Cardiac septum (tissue), 1 donor: ENCODE measurements at places on chromosomes 2 and 18. TPM values are rescaled to one million over a fixed set of nuclear protein-coding genes. Genes with fewer than 3 reads are reported as not detected.

The CXCR1 gene
- 1.9 TPM for total RNA-seq

DNA sequence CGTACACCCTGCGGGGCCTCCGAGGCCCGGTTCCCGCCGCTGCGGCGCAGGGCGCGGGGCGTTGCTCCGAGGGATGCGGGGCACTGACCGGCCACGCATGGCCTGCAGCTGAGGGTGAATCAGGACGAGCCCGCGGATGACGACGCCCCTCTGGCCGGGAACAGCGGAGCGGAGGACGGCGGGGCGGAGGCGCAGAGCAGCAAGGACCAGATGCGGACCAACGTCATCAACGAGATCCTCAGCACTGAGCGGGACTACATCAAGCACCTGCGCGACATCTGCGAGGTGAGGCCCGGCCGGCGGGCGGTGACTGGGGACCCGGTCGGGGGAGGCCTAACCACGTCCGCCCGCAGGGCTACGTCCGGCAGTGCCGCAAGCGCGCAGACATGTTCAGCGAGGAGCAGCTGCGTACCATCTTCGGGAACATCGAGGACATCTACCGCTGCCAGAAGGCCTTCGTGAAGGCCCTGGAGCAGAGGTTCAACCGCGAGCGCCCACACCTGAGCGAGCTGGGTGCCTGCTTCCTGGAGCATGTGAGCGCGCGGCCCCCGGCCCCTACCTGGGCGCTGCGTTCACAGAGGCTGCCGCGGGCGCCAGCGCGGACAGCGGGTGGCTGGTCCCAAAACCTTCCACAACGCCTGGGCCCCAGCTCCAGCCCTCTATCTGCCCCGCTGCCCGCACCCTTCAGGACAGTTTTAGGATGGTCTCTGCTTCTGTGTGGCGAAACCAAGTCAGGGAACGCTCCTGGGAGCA is 53.2 kb downstream of the FAM168B start:
- no peak for DNase-seq

DNA sequence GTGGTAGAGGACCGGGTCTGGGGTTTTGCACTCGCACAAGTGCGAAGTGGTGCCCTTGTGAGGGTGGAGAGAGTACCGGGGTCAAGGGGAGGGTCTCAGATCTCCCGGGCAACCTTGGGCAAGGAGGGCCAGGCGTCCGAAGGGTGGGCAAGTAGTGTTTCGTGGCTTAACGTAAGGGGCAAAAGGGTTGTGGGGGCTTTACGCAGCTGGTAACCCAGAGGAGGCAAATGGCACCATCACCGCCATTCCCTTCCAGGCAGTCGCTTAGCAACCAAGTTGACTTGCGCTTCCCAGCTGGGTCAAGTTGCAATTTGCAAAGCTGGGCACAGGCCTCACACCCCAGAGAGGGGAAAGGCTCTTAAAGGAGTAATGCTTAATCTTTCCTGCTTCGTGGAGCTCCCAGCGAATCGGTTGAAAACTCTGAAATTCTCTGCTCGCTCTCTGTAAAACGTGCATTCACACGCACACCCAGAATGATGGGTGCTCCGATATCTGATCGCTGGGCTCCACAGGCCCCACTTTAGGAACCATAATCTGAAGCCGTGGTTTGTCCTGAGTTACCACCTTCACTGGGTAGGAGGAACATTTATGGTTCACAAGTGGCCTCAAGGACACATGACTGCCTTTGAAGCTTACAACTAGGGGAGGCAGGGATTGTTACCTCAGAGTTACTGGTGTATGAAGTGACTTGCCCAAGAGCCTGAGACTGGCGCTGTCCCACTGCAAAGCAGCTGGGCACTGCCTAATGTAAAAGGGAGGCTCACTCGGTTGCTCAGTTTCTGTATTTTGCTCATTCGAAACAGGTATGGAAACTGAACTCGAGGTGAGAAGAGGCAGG is 127.9 kb downstream of the UXS1 start:
- DNase-seq: no peak

The TTC21B gene
- total RNA-seq: 12.5 TPM

- no peak for DNase-seq
These were observed 124.2 kb upstream of the ARL4C start for GRCh38 chr2:234621120-234621519.

DNA sequence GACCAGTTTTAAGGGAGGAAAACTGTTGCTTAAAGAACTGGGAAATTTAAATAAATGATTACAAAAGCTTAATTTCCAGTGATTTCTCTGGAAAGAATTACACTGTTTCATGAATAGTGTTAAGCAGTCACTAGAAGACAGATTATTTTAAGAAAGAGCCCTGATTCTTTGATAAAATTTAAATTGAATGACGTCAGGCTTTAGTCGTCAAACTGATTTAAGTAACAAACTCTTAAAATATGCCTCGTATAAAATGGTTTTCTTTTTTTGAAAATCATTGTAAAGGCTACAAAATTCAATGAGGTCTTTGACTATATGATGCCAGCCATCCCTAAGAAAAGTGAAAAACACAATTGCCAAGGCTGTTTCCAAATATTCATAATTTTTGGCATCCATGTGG is 465.0 kb downstream of the NR4A2 start:
- no peak for DNase-seq

- no peak for DNase-seq
These were observed 40.6 kb upstream of the TMEM247 start for GRCh38 chr2:46438794-46439193.

DNA sequence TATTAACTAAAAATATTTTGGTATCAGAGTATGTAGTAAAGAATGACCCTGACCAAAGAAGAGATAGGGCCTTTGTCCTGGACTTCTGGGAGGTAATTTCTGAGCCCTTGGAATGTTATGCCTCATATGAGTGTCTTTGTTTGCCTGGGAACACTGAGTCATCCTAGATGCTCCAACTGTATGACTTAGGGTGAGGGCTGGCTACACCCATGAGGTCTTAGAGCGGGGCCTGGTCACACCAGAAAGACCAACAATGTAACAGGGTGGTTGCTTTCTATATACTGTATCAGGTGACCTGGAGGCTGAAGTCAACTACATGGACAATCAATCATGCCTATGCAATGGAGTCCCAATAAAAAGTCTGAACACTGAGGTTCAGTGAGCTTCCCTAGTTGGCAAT is 253.1 kb downstream of the MBD2 start:
- no peak for DNase-seq

The ACVR1C gene
- 0.59 TPM for total RNA-seq

DNA sequence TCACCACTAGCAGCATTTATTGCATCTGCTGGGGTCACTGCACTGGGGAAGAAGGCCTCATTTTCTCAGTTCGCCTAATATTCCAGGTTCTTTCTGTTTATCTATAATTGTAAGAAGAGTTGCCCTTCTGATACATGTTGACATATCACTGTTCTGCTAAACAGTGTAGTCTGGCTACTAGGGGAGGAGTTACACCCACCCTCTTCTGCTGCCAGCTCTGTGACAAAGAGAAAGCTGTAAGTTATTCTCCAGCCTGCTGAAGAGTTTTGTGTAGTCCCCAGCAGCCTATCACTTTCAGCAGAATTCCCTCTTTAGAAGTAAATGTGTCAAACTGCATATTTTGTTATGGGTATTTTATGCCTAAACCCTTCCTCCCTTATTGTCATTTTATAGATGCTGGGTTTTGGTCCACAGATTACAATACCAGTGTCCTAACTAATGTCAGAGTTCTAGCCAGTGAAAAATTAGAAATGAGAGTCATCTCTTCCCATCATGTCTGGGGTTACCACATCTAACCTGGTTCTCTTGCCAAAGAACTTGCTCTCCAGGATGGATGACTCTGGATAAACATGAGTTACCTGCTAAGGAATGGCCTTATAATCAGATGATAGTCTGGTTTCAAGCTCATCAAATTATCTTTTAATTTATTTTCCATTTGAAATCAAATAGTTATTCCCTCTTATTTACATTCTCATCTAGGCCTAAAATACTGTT is 5.6 kb upstream of the MBOAT2 start:
- DNase-seq: no peak

GRCh38 chr18:59733421-59733820 is 36.2 kb upstream of the CCBE1 start:
- DNase-seq: no peak

DNA sequence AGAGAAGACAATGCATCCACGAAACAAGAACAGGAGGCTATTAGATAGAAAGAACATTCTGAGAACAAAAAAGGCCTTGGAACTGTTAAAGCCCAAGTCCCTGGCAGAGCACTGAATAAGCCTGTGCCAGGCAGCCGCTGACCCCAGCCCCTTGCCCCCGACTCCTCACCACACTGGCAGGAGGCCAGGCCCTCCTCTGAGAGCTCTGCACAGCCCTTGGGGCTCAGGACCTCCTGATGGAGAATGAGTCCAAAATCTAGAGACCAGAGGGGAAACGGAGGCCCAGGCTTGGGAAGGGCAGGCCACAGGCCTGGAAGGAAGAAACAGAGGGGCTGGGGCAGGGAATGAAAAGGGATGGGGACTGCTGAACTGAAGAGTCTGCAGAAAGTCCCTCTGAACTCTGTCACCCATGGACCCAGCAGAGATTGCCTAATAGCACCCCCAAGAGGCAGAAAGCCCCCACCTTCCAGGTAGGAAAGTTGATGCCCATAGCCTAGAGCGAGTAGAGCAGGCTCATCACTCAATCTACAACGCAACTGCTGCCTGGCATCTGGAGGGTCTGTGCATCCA is 18.3 kb upstream of the TNS1 start:
- peak; percentile 73 for DNase-seq

DNA sequence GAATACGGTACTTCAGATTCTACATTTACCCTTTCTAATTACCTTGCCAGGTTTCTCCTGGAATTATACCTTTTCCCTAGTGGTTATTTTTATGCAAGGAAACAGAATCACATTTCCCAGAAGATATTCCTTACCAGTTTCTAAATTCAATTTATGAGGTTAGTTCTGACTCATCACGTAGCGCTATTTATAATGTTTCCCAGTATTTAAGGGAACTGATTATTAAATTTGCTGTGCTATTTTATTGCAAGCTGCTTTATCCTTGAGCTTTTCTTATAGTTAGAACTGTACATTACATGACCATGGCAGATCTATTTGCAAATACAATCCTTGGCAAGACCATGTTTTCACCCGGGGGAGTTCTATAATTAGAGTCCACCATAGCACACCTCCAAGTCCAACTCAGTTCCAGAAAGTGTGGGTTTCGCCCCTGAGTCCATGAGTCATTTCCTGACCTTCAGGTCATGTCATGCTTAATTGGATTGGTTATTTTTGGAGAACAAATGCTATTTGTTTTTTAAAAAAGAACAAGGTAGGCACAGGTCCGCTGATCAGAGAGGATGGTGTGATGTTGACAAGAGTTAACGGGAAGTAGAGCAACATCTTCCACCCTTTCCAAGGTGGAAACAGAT is 126.6 kb downstream of the ZNF532 start:
- no peak for DNase-seq

The TTN gene
- total RNA-seq: 4,176 TPM

GRCh38 chr2:84991404-84992160 is 20.6 kb downstream of the KCMF1 start:
- no peak for DNase-seq

The HOXD3 gene
- 1.0 TPM for total RNA-seq

The ALK gene
- not detected for total RNA-seq

DNA sequence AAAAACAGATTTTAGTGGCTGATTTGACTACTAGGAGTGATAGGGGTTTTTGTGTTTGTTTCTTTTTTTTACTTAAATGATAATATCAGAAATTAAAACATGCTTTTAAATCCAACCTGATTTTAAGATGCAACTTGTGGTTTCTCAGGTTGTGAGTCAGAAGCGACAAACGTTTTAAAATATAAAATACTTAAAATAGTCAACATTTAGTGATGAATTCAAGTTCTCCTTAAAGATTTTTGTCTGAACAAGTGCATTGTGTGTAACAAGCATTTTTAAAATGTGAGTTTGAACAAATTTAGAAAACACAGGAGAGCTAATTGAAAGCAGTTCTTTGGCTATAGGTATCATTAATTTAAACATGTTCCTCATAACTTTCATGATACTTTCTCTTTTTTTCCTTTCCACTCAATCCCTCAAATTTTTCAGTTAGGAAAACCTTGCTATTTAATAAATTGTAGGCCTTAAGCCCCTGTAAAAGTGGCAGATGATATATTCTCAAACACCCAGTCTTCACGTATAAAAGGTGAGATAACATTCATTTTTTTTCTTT is 3.6 kb downstream of the TBR1 start:
- no peak for DNase-seq

The ST6GAL2 gene
- 0.38 TPM for total RNA-seq

DNA sequence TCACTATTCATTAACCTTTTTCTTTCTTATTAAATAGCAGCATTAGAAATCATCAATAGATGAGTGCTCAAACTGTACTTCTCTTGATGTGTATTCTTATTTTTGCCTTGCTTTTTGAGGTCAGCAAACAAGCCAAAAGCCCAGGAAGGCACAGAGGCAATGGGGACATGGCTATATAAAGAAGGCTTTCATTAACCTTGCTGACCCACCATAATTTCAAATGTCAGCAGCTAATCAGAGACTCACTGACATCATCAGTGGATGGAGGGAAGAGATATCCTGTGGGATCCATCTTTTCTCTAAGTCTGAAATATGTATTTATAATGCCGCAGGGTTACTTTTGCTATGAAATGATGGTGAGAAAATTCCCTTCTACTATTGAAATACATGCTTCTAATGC is 1162.8 kb upstream of the ACVR2A start:
- no peak for DNase-seq

DNA sequence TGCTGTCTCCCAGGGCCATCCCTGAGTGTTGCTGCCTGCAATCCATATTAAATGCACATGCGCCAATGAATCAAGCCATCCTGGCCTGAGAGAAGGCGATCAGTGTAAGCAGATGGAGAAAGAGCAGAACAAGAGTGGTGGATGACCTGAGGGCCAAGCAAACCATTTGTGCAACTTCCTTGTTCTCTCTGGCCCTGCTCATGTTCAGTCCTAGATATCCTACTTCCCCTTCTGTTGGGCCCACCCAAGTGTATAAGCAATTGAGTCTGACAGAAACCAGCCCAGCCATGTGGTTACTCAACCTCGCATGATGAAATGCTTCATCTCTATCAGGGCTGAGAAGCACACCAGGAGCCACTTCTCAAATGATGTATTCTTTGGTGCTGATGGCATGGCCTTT is 383.1 kb upstream of the ID2 start:
- no peak for DNase-seq

- DNase-seq: no peak
These were observed 230.7 kb downstream of the AFF3 start for GRCh38 chr2:99911736-99912135.

DNA sequence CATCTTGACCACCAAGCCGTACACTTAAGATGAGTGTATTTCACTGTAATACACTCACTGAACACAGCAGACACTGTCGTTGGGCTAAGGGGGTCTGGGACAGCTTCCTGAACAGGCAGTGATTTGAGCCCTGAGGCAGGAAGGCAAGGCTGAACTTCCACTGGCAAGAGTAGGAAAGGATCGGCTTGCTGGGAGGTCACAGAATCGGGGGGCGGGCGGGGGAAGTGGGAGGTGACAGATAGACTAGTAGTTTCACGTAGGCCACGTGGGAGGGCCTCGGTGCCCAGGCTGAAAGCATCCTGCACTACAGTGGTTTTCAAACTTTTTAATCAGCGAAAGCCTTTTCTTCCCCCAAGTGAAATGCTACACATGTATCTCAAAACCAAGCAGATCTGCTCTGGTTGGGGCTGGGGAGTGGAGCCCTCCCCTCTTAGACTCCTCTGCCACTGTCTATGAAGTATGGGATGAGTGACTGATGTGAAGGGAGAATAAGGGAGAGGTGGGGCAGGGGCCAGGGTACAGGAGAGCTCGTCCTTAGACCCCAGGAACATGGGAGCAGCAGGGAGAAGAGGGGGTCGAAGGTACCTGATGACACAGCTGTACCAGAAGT is 8.6 kb downstream of the PARD6G start:
- no peak for DNase-seq

The NTSR2 gene
- total RNA-seq: not detected

The UGT1A4 gene
- not detected for total RNA-seq

GRCh38 chr2:178202927-178203326 is 8.6 kb downstream of the OSBPL6 start:
- DNase-seq: no peak

The TSPYL6 gene
- total RNA-seq: 0.11 TPM

The REL gene
- 5.7 TPM for total RNA-seq
